ENCODE measurements at places on chromosomes 3 and 15.

DNA sequence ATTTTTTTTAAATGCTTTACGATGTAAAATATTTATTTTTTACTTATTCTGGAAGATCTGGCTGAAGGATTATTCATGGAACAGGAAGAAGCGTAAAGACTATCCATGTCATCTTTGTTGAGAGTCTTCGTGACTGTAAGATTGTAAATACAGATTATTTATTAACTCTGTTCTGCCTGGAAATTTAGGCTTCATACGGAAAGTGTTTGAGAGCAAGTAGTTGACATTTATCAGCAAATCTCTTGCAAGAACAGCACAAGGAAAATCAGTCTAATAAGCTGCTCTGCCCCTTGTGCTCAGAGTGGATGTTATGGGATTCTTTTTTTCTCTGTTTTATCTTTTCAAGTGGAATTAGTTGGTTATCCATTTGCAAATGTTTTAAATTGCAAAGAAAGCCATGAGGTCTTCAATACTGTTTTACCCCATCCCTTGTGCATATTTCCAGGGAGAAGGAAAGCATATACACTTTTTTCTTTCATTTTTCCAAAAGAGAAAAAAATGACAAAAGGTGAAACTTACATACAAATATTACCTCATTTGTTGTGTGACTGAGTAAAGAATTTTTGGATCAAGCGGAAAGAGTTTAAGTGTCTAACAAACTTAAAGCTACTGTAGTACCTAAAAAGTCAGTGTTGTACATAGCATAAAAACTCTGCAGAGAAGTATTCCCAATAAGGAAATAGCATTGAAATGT lies 15.6 kb downstream of the THBS1 start:
- DNase-seq = no peak

DNA sequence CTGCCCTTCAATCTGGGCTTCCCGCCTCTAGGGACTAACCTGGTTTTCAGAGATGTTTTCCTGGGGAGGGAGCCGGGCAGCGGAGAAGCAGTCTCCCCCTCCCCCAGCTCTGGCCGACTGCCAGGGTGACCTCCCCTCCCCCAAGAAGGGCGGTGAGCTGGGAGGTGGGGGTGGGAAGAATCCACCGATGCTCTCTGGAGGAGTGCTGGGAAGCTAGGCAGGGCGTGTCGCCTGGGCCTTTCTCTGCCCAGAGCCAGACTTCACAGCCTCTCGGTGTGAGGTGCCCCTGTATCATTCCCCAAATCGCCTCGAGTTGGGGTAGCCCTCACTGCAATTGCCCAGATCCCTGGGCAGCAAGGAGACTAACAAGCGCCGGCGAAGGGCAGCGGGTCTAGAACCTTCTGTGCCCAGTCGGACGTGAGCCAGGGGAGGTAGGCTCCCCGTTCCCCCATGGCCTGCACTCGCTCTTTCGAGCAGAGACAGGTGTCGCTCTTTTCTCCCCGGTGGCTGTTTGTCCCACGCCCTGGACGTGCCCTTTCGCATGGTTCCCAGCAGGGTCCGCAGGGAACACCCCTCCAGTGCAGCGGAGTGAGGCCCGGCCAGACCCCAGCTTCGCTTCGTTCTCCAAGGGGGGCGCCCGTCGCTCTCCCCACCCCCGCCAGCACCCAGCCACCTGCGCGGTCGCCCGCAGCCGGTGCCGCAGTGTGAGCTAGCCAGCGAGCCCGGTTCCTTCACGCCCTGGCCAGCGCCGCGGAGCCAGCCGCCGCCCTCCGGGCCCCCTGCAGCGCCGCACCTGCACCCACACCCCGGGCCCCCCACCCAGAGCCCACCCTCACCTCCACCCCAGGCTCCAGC lies 1.1 kb downstream of the RAB6B start:
- DNase-seq = no peak

DNA sequence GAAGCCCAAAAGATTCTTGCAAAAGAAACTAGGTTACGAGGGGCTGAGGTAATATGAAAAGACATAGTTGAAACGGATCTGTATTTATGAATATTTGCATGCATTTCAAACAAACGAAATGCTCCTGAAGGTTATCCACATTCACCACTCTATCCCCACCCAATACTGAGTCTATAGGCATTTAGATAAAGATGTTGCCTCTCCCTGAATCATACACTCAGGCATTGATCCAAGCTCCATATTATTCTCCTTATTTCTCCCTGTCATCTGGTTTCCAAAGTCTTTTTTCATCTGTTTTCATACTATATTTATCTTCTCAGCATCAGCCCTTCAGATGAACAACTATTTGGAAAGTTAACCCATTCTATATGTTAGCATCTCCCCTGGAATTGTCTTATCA lies 492.5 kb upstream of the TGFBR2 start:
- DNase-seq = no peak

DNA sequence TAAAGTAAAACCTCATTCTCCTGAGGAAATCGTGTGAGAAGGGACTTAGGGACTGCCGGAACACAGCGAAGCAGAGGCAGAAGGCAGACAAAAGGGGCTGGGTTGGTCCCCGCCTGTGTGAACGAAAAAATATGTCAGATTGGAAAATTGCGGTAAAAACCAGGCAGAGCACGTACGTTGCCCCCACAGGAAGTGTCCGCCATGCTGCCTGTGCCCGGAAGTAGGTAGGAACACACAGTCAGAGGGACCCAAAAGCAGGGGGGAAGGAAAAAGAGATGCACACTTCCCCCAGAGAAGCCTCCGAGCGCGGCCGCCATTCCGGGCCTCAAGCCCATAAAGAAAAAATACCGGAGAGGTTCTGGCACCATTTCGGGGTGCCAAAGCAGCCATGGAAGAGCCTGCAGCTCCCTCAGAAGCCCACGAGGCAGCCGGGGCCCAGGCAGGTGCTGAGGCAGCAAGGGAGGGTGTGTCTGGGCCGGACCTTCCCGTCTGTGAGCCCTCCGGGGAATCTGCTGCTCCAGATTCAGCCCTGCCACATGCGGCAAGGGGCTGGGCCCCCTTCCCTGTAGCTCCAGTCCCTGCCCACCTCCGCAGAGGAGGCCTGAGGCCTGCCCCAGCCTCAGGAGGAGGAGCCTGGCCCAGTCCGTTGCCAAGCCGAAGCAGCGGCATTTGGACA lies at the start of gene MKRN3:
TSS of gene MKRN3 (plus strand) at position 280 of the 676 bp plus-strand sequence. CDS start at position 389, 109 bp downstream.
- DNase-seq = peak; percentile 2

DNA sequence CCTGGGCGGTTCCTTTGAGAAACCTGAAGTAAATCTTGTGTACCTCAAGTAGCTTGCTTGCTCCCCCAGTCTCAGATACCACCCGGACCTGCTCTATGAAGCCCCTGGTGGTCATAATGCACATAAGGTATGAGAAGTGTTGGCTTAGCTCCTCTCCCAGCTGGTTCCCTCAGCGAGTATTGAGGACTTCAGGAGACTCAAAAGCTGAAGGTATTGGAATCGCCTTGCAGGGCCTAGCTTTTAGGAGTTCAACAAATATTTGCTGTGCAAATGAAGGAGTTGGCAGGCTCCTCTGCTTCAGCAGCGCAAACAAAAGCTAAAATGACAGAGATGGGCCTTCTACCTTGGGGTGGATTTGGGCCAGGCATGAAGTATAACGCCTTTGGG lies 1.7 kb downstream of the CMTM8 start:
- DNase-seq = no peak

- no peak for DNase-seq
These were observed 85.8 kb downstream of the MB21D2 start for GRCh38 chr3:192831801-192832347.

DNA sequence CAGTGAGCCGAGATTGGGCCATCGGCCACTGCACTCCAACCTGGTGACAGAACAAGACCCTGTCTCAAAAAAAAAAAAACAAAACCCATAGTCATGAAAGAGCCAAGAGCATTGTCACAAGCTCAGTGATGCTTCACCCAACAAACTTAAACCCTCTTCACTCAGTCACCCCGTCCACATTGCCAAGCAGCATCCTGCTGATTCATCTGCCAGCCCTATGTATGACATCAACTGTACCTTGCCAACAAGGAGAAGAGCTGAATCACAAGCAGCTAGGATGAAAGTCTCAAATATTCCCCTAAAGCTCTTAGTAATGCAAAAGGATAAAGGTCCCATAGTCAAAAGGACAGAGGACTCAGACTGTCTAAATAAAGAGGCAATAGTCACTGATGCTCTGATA lies 90.0 kb downstream of the ANO10 start:
- no peak for DNase-seq

DNA sequence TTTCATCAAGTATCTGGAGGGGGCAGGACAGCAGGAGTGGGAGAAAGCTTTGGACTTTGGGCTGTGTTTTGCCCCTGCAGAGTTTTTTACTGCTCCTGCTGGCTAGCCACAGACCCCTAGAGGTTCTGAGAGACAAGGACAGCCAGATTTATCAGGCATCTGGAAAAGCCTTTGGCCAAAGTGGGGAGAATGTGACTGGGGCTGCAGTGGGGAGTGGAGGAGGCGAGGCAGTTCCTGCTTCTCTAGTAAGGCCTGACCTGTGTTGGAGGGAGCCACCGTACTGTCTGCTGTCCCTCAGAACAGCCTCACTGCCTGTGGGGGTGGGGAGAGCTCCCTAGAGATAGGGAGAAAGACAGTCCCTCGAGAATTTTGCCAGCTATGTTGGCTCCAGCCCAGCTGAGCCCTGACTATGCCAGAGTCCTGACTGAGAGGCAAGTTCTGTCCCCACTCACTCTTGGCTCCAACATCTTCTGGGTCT lies 2.2 kb downstream of the ALPK3 start:
- DNase-seq = no peak

- DNase-seq = no peak
These were observed 255.6 kb downstream of the ZNF621 start for GRCh38 chr3:40780291-40780924.

DNA sequence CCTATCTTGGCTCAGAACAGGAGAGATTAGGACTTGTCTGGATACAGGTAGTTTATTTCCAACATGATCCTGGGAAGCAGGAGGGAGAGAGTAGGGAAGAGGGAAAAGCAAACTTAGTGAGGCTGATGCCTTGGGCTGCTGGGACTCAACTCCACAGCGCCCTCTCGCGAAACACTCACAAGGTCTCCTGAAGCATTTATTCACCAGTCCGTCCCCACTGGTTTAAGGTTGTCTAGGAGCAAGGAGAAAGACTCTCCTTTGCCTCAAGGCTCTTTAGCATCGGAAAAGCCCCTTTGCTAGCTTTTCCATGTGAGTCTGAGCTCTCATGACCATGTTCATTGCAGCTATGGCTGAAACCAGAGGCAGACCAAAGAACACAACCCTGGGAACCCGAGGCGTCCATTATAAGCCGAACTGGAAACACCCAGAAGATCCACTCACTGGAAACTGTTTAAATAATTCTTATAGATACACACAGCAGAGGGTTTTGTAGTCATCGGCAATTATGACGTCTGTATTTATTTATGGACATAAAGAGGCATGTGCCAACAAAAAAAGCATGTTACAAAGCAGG lies 244.5 kb downstream of the CD47 start:
- peak; percentile 55 for DNase-seq

DNA sequence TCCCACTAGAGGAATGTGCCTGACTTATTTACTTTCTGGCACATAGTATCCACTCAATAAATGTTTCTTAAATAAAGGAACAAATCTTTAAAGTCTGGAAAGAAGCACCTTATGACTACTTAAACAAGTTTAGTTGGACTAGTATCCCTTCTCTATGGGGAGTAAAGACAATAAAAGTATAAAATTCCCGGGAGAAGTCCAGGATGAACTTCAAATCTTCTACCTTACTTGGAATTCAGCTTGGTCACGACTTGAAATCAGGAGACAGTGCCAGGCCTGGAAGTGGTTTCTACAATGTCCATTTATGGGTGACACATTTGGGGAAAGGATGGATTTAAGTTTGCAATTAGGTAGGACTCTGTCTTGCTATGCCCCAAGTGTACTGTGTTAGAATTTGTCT lies 196.5 kb downstream of the NR1D2 start:
- no peak for DNase-seq

DNA sequence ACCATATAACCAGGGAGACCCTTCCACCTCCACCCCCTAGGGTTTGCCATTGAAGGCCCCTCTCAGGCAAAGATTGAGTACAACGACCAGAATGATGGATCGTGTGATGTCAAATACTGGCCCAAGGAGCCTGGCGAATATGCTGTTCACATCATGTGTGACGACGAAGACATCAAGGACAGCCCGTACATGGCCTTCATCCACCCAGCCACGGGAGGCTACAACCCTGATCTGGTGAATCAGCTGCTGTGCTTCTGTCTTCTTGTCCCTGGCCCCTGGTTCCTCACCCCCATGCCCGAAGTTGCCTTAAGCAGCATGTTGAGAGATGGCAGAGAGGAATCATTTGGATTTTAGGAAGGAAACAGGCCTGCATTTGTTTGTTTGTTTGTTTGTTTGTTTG lies 98.4 kb downstream of the FLNB start:
- DNase-seq = no peak

DNA sequence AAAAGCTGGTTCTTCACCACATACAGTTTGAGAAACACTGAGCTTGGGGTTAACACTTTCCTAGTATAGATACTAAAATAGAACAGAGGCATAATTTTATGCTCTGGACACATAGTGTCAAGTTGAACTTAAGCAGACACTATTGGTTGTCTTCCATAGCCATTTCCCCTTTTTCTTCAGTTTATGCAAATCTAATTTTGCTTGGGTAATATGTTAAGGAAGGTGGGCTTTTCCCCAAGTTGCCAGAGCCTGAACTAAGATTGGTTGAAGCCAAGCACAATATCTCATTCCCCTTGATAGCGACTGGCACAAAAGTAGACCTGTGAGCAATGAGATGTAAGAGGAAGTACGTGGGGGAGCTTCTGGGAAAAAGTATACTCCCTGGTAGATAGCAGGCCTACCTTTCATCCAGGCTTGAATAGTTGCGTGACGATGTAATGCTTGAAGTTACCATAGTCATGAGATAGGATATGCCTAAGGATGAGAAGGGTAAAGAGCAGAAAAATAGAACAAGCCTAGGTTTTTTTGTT lies 4.5 kb upstream of the POPDC2 start:
- DNase-seq = peak; percentile 97

DNA sequence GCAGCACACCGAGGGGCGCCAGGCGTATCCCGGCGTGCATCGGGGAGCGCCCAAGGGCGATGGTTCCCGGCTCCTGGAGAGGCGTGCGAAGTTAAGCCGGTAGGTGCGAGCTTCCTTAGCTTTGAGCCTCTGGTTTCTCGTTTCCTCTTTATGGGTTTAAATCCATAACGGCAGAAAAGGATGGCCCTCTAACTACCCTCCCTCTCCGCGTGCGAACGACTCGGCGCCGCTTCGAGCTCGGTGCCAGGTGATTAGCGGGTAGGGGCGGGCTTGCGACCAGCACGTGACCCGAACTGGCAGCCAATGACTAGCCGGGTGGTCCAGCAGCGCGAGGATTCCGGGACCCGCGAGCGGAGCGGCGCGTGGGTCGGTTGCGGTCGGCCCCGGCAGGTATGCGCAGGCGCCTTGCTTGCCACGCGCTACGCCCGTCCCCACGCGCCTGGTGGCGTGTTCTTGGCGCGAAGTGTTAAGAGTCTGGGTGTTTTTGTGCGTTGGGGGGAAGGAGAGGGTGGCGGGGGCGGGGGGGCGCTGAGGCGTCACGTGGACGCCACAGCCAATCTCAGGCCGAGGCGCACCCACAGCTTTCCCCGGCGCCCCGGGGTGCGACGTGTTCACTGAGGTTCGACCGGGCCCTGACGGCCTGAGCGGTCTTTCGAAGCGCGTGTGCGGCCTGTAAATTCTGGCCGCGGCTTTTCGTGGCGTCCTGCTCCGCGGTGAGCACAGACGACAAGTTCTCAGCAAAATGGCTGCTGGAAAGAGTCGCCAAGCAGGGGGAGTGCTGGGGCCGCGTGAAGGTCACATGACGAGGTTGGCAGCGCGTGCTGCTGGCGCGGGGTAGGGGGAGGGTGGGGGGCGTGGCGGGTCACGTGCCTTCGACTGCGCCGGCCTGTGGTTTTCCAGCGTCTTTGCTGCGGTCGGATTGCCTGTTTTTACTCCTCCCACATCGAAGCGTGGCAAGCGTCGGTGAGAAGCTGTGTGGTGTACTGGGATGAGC lies 38.7 kb upstream of the MGA start:
- peak; percentile 53 for DNase-seq

GRCh38 chr3:45249391-45249790 lies 23.3 kb upstream of the TMEM158 start:
- no peak for DNase-seq
